ENCODE measurements at places on chromosomes 2 and 18. TPM values are rescaled to one million over a fixed set of nuclear protein-coding genes. Genes with fewer than 3 reads are reported as not detected.

- DNase-seq, result no peak
Observed at GRCh38 chr2:207296265-207296948, 130.7 kb upstream of the KLF7 start.

GRCh38 chr2:78766459-78766858 lies 259.0 kb upstream of the REG3G start:
- no peak for DNase-seq

DNA sequence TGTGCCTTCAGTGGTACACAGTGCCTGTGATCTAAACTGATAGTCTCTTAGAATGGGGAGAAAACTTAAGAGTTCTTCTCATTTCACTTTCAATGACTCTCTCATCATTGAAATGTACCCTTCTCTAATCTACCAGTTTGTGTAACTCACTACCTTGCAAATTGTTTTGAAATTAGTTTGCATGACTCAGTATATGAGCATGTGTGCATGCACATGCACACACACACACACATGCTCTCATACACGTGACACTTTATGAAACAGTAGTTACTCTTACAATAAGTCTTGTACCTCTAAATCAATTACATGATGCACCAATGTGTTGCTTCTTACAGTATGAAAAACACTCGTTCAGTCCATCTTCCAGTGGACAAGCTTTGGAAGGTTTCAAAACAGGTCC lies 10.6 kb downstream of the LYPD6B start:
- DNase-seq, result no peak

CHST9 gene
- not detected for total RNA-seq

KCTD18 gene
- 31.7 TPM for total RNA-seq

KCNS3 gene
- total RNA-seq, result 33.6 TPM

CXCR1 gene
- 4.4 TPM for total RNA-seq
